Inflammatory macrophage treated with lipopolysaccharide for 4 hours (primary cell): ENCODE measurements at places on chromosomes 2 and 18.

GRCh38 chr2:54543733-54544396 lies 87.7 kb downstream of the SPTBN1 start:
- DNase-seq: no peak

GRCh38 chr2:190959911-190960788 lies 53.8 kb downstream of the STAT1 start:
- no peak for DNase-seq

DNA sequence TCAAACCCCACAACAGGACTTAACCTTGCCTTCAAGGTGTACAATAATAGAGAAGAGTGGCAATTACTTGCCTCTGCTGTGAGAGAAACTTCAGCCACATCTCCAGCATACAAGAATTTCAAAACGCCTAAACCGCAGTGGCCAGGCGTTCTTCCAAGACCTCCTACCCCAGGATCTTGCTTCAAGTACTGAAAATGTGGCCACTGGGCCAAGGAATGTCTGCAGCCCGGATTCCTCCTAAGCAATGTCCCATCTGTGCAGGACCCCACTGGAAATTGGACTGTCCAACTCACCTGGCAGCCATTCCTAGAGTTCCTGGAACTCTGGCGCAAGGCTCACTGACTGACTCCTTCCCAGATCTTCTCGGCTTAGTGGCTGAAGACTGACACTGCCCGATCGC lies 2.8 kb upstream of the CYB5A start:
- no peak for DNase-seq

DNA sequence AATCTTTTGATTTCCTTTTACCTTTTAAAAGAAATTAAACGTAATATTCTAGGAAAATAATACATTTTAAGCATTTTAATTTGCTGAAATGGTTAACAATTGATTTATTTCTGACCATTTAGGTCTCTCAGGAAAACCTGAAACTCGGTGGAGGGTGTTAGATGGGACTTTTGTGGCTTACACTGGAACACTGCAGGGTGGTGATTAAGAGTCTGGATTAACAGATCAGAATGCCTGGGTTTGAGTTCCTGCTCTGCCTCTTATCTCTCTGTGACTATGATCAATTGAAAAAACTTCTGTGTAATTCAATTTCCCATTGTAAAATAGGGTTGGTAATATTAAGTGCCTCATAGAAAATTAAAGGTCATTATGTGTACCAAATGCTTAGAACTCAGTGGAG lies 168.7 kb downstream of the UBE2E3 start:
- no peak for DNase-seq

DNA sequence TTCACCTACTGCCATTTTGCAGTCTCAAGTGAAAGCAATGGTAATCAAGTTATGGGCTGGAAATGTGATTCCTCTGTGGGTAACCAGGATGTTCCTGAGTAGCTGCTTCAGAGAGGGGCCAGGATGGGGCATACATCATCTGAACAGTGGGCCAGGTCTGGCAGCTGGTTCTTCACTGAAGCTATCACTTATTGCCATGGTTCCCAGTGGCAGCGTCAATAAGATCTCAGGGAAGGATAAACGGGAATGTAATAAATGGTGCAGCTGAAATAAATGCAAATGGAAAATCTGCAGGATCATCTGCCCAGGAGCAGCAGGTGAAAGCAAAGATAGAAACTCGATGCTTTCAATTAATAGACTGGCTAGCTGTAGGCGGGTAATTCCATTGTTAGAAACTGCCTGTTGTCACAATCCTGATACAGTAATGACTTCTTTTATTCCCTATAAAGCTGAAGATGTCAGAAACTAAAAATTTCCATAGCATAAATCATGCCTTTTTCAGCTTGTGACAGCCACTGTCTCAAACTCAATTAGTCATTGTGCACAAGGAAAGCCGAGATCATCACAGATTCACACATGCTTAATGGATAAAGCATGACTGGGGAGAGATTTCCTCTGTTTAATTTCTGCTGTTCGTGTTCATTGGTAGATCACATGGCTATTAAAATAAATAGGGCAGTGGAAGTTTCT lies 56.2 kb upstream of the CCDC85A start:
- DNase-seq: no peak

- no peak for DNase-seq
These were observed 363.7 kb upstream of the CHAC2 start for GRCh38 chr2:53403792-53404413.
